Right lobe of liver (tissue), 6 donors: ENCODE measurements at places on chromosomes 11 and 22. TPM values are rescaled to one million over a fixed set of nuclear protein-coding genes. Genes with fewer than 3 reads are reported as not detected.
A peak's percentile ranks its signal among the peaks of the same experiment; 100 is the strongest.

The CCDC89 gene
- not detected for total RNA-seq

GRCh38 chr11:36340897-36341296 lies 44.8 kb downstream of the PRR5L start:
- no peak for DNase-seq

DNA sequence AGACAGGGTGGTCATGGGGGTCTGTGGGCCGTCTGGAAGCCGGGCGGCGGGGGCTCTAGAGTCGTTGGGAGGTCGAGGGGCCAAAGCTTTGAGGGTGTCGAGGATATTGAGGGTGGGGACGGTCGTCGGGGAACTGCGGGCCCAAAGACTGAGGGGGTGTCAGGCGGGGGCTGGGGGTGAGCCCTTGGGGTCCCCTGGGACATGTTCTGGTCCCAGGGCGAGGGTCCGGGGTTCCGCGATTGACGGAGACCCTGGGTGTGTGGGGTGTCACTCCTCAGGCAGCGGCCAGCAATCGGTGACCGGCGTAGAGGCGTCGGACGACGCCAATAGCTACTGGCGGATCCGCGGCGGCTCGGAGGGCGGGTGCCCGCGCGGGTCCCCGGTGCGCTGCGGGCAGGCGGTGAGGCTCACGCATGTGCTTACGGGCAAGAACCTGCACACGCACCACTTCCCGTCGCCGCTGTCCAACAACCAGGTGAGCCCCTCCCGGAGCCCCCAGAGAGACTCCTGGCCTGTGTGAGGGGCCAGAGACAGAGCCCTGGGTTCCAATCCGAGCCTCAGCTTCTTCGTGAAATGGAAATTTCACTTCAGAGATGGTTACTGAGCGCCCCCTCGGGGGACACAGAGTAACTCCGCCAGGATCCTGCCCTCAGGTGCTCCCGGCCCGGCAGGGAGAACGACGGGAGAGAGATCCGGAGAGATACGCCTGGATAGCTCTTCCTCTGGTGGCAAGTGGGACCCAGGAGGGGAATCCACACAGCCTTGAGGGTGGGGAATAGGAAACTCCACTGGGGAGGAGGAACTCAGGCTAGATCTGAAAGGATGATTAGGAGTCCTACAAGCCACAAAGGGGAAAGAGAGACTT lies 714 bp downstream of the SDF2L1 start:
- DNase-seq = peak; percentile 65

DNA sequence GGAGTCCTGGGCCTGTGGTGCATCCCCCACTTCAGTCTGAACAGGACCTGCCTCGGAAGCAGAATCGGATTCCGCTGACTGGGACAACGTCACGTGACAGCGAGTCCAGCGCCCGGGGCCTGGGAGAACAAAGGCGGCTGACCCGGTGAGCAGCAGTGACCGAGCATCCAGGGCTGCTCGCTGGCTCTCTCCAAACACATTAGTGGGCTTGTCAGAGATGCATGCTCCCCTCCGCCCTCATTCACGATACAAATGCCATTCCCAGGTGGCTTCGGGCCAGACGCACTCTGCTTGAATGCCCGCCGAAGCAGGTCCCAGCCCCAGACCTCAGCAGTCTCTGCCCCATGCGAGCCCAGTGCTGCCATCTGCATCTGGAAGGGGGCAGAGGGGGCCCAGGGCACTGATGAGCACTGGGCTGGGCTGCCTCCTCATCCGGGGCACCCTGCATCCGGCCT lies 91.0 kb downstream of the WNT7B start:
- peak; percentile 48 for DNase-seq

The FAM180B gene
- not detected for total RNA-seq

GRCh38 chr11:115724666-115725065 lies 220.5 kb upstream of the CADM1 start:
- DNase-seq = no peak

GRCh38 chr11:98036810-98037209 lies 983.9 kb upstream of the CNTN5 start:
- DNase-seq = no peak

DNA sequence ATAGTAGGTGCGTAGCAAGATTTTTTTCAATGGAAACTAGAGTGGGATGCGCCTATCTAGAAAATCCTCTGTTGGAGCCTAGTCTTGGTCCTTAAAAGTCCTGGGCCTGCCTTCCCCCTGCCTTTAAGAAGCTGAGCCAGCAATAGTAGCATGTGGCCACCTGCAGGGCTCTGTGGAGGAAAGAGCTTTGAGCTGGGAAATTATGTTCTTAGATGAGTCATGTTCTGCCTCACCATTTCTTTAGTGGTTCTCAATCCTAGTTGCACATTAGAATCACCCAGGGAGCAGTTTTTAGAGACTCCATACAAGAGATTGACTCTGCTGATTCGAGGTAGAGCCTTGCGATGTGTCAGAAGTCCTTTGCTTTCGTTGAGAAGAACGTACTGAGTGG lies 133.5 kb downstream of the COMMD9 start:
- DNase-seq = no peak

GRCh38 chr11:104763930-104764709 lies 134.1 kb downstream of the CASP12 start:
- DNase-seq = no peak

GRCh38 chr11:45848654-45849081 lies 1.4 kb downstream of the CRY2 start:
- no peak for DNase-seq

GRCh38 chr11:76325185-76325584 lies 55.7 kb downstream of the THAP12 start:
- no peak for DNase-seq

GRCh38 chr11:123547180-123547579 lies 107.2 kb downstream of the SCN3B start:
- DNase-seq = no peak

- no peak for DNase-seq
These were observed 35.4 kb upstream of the AMOTL1 start for GRCh38 chr11:94732617-94733281.

The RIMBP3B gene
- total RNA-seq = not detected

DNA sequence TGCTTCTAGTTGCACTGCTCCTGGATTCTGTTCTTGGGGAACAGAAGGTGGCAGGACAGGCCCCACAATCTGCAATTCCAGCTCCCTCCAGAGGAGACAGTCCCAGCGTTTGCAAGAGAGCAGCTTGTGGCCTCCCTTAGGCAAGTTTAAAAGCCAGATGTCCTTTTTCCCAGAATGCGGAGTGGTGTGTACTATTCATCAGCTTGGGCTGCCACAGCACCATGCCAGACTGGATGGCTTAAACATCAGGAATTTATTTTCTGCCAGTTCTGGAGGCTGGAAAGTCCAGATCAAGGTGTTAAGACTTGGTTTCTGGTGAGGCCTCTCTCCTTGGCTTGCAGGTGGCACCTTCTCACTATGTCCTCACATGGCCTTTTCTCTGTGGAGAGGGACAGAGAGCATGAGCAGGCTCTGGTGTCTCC lies 11.7 kb downstream of the MIAT start:
- DNase-seq = no peak

The OR51B2 gene
- not detected for total RNA-seq

GRCh38 chr11:110704210-110704864 lies 7.9 kb downstream of the ARHGAP20 start:
- DNase-seq = no peak

The RAC2 gene
- total RNA-seq = 4.8 TPM

The VPREB1 gene
- total RNA-seq = not detected

The MAML2 gene
- total RNA-seq = 0.92 TPM

GRCh38 chr22:46428602-46429324 lies 93.2 kb downstream of the TRMU start:
- DNase-seq = no peak

DNA sequence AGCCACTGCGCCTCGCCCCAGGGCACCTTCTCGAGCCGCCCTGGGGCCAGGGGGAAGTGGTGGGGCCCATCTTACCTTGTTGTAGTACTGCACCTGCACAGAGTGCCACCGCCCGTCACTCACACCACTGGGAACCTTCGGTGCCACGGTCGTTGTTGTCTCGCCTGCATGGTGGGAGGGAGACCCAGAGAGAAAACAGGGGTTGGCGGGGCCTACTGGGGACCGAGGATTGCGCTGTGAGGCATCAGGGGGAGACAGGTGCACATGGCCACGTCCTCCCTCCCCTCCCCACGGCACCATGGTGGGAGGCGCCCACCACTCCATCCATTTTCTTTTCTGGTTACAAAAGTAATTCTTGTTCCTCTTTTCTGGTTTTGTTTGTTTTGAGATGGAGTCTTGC lies 97.8 kb downstream of the TRMU start:
- no peak for DNase-seq

- DNase-seq = no peak
These were observed 57.6 kb downstream of the USP47 start for GRCh38 chr11:11899401-11899800.

The SMTNL1 gene
- total RNA-seq = not detected

The CNGA4 gene
- not detected for total RNA-seq

DNA sequence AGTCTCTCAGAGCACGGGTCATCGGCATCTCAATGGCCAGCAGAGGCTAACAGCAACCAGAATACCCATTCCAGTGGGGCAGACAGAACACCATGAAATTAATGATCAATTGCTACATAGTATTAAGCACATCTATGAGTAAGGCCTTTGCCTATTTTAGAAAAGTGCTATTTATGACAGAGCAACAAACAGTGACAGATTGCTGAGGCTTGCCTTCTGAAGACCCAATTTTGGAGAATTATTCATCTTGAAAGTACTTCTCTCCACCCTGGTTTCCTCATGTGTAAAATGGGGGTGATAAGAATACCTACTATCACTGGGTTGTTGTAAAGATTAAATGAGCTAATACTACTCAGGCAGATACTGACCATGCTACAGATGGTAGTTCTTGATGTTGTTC lies 232.7 kb downstream of the TENM4 start:
- DNase-seq = no peak

The SOX10 gene
- 0.29 TPM for total RNA-seq

- DNase-seq = no peak
These were observed 89.1 kb downstream of the CELSR1 start for GRCh38 chr22:46448333-46448732.

The TPBGL gene
- not detected for total RNA-seq

The SLC37A2 gene
- 14.2 TPM for total RNA-seq

- DNase-seq = no peak
These were observed 48.0 kb upstream of the CARS1 start for GRCh38 chr11:3104961-3105790.

GRCh38 chr11:102449651-102450570 lies 2.7 kb downstream of the TMEM123 start:
- DNase-seq = no peak

The NAV2 gene
- 69.1 TPM for total RNA-seq

DNA sequence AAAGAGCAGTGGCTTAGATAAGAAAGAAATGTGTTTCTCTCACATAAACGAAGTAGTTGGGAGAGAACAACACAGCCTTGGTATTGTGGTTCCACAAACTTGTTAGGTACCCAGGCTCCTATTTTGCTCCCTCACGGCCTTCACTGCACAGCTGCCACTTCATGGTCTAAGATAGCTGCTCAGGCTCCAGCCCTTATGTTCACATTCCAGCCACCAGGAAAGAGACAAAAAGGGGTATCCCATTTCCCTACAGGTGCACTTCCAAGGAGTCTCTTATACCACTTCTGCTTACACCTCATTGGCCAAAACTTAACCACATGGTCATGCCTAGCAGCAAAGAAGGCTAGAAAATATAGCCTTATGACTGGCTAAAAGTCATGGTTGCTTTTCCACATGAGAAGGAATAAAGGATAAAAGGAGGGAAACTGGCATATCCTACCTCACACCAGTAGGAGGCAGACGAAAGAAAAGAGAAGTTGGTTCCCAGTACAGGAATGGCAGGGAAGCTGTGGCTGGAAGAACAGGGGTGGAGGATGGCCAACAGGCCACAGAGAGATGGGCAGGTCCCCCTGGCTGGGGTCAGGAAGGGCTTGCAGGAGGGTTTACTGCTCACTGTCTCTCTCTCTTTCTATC lies 5.4 kb upstream of the HDHD5 start:
- DNase-seq = no peak

The GPR137 gene
- total RNA-seq = 13.0 TPM

DNA sequence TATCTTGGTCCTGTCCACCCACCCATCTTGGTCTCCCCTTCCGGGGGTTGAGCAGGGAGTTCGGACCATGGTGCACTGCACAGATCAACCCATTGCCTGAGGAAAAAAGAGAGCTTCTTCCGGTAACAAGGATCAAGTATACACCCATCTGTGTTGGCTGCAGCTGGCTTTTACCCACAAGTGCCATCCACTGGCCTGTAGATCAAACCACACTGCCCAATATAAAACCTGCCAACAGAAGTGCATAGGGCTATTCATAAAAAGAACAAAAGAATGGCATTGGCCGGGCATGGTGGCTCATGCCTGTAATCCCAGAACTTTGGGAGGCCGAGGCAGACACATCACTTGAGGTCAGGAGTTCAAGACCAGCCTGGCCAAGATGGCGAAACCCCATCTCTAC lies 94.5 kb downstream of the ZC3H12C start:
- DNase-seq = no peak

GRCh38 chr22:44697423-44698141 lies 4.4 kb upstream of the PRR5 start:
- DNase-seq = peak; percentile 83

The CYP2R1 gene
- total RNA-seq = 9.6 TPM

DNA sequence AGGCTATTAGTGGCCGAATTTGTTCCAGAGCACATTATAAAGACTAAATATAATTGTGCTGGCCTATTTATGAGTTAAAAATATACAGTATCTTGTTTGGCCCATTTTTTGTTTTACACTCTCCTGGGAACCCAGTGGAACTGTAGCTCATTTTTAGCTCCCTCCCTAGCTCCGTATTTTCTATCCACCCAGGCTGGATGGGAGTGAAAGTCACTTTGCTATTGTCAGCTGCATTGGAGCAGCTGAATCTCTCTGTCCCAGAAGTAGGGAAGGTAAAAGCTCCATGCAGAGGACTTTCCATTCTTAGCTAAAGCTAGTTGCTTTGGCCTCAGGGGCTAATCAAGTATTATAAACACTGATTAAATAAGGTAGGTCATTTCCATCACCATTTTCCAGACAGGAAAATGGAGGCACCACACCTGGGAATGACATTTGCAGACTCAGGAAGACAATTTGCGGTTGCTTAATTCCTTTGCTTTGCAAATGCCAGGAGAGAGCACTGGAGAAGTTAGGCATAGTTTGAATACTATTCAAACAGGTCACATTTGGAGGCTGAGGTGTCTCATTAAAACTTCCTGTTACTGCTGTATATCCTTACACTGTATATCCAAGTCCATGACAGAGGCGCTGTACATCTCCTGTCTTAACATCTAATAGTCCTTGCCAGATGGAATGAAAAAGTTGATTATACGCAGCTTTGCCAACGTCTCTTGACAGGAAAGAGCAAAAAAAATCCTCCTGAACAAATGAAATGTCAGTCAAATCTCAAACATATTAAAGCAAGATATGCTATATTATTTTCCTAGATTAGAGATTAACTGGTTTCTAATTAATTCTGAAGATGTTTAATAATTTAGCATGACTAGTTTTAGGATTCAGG lies 338.1 kb upstream of the KIRREL3 start:
- no peak for DNase-seq

The OTOG gene
- total RNA-seq = not detected

- DNase-seq = no peak
These were observed 77.0 kb downstream of the RPS6KA4 start for GRCh38 chr11:64436000-64436399.
